ENCODE measurements at places on chromosomes 13 and 19.

GRCh38 chr13:59094181-59094580 lies 1069.5 kb downstream of the DIAPH3 start:
- DNase-seq: peak; percentile 3

- DNase-seq: peak; percentile 33
Measured at GRCh38 chr19:7522923-7523667, 671 bp downstream of the MCOLN1 start.

- DNase-seq: no peak
Measured at GRCh38 chr19:47433121-47433520, 13.8 kb upstream of the MEIS3 start.

DNA sequence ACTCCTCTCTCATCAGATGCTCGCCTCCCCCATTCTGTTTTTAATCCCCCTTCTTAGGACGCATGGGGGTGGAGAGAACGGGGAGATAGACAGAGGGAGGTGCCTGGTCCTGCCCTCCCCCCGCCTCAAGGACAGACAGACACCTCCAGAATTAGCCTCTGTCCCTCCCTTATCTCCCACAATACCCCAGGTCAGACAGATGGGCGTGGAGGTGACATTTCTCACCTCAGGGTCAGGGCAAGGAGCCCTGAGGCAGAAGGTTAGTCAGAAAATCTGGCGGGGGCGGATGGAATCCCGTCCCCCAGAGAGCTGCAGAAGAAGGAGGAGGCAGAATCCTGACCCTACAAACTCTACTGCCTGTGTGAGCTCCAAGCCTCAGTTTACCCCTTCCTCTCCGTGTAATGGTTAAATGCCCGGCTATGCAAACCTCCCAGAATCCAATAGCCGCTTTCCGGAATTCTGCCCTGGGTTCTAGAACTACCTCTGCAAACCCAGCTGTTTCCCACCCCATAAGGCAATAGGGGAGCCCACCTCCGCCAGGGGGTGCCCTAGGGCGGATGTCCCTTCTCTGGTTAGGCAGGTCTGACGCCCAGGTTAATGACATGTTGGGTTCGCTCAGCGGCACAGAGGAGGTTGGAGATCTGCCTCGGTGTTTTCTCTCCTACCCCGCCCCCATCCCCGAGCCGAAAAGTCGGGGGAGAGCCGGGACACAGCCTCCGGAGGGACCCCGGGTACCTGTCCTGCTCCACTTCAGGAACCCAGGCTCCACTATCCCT lies 900 bp downstream of the PPP1R13L start:
- DNase-seq: peak; percentile 39

GRCh38 chr19:39557811-39558623 lies 18.1 kb upstream of the EID2 start:
- DNase-seq: no peak

- peak; percentile 85 for DNase-seq
Measured at GRCh38 chr13:98509271-98510155, 67.4 kb downstream of the STK24 start.

DNA sequence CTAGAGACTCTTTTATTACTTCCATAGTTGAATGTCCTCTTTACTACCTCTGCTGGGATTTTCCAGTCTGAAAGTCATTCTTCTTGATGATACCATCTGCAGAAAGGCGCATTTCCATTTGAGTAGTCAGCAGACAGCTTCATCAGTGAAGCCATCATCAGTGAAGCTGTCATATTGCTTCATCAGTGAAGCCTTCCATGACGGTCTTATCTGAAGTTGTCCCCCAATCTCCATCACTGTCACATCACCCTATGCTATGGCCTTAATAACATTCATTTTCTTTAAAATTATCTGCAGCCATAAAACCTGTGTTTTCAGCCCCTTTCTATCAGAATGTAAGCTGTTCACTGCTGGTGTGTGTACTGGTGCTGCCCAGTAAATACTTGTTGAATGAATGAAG lies 151.6 kb downstream of the B3GLCT start:
- no peak for DNase-seq

DNA sequence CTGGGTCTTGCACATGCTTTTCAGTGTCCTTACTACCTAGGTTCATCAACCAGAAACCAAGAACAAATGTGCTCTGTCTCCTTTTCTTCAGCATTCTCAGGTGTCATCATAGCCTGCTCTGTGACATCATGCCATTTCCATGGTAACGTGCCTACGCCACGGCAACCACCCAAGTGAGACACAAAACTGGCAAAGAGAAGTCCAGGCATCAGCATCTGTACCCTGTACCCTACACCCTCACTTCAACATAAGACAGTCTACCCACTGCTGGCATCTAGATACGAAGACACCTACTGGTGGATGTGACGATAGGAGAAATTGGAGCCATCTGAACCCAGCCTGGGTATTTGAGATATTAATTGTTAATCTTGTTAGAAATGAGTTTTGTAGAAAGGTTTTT lies 13.3 kb downstream of the ZC3H4 start:
- no peak for DNase-seq

DNA sequence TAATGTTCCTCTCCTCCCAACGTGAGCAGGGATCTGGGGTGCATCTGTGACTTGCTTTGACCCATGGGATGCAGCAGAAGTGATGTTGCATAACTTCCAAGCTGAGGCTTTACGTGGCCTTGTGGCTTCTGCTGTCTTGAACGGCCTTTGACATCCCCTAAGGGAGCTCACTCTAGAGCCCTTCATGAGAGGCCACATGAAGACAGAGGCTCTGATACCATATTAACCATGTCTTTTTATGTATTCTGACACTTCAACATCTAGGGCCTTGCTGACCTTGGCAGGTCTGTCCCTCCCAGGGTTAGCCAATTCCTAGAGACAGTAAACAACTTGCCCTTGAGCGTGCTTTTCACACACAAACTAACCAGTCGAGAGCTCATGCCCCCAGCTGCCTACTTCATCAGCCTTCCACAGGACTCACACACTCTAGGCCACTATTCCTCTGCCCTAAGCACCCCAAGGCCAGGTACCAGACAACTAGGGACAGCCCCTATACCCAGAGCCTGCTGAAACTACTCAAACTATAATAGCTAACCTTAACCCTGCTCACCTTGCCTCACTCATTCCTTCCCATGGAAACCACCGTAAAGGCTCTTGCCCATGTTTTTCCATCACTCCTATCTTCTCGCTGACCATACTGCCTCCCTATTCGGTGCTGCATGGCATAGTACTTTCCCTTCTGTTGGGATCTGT lies 45.4 kb downstream of the CCDC70 start:
- DNase-seq: no peak

GRCh38 chr13:26599860-26600259 lies 42.4 kb downstream of the WASF3 start:
- no peak for DNase-seq

GRCh38 chr19:35458731-35459391 lies 10.8 kb downstream of the FFAR2 start:
- DNase-seq: no peak

- DNase-seq: peak; percentile 66
Measured at GRCh38 chr13:48749144-48749543, 95.4 kb downstream of the CYSLTR2 start.

- DNase-seq: no peak
Measured at GRCh38 chr13:21709697-21710096, 38.8 kb downstream of the FGF9 start.

GRCh38 chr13:51524829-51525566 lies 59.3 kb upstream of the WDFY2 start:
- peak; percentile 47 for DNase-seq

DNA sequence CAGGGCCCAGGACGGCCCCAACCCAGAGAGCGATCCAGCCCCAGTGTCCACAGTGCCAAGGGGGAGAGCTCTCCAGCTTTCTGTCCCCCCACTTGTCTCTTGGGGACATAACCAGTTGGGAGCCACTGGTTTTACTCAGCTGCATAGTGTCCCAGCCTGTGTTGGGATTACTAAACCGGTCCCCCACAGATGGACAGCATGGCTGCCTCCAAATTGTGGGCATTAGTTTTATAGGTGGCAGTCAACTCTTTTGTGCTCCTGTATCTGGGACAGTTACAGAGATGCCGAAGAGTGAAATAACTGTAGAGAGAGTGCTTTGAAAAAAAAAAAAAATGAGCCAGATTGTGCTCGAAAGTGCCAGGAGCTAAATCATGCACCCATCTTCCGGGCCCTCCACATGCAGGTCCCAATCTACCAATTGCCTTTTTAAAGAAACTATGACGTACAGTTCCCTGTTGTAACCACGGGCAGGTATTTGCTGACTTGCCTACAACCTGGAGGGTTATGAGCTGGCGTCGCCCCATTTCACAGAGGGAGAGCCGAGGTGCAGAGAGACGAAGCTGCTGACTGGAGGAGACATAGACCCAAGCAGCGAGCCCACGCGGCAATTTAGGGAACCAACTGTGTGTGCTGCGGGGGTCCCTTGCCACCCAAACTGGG lies 2.4 kb upstream of the NFIC start:
- DNase-seq: no peak

- DNase-seq: peak; percentile 67
Measured at GRCh38 chr19:5345895-5346386, 5.3 kb upstream of the PTPRS start.

Data from fibroblast of pulmonary artery (primary cell).